Epithelial cell of esophagus (primary cell): ENCODE measurements at places on chromosomes 3 and 15.

GRCh38 chr3:37115446-37115845, 58.9 kb downstream of the LRRFIP2 start:
- DNase-seq: peak; percentile 81

DNA sequence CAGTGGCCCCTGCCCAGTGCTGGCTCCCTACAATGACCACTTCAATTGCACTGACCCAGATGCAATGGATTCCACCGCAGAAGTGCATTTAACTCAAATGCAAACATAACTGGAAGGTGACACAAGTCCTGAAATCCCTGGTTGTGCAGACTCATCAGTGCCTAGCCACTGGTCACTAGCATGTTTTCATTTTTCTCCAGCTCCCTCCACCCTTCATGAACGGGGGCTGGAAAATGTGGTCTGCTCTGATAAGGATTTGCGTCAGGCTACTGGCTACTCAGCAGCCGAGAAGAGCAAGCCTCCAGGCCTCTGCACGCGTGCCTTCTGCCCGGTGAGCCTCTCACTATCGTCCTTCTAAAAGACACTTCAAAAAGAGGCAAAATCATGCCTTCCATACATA, 27.4 kb upstream of the FURIN start:
- DNase-seq: no peak

DNA sequence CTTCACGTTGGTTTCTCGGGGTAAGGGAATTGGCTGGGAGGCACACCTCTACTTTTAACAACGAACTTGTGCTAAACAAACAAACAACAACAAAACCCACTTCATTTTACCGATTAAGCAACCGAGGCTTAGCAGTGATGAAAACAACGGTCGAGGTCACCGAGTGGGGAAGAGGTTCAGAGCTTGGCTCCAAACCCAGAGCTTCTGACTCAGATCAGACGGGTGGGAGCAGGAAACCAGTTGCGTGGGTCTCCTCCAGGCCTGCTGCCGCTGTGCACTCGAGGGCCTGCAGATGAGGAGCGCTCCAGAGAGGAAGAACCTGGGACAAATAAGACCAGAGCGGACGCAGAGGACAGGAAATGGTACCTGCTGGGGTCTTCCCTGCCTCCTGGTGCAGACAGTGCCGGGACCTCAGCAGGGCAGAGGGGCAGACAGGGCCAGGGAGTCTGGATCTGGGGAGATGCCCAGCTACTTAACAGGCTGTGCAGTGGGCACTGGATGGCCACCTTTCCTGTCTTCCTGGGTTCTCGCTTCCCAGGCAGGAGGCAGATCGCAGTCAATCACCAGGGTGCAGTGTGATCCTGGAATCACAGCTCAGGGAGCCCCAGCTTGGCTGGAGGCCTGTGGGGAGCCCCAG, 99.0 kb upstream of the MEF2A start:
- DNase-seq: no peak

DNA sequence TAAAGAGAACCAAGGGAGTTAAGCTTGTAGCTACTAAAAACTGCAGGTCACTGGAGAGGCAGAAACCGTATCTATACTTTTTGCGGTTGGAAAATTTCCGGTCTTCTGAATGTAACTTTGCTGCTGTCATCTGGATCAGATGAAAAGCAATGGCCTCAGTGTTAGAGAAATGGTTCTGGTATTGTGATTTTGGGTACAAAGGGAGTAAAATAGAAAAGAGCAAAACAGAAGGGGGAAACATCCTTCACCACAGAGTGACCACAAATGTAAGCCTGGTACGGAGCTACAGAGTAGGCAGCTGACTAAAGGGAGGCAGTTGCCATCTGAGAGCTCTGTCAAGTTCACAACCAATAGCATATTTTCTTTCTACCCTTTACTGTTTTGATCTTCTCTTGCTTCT, 5.6 kb downstream of the CD96 start:
- DNase-seq: no peak

DNA sequence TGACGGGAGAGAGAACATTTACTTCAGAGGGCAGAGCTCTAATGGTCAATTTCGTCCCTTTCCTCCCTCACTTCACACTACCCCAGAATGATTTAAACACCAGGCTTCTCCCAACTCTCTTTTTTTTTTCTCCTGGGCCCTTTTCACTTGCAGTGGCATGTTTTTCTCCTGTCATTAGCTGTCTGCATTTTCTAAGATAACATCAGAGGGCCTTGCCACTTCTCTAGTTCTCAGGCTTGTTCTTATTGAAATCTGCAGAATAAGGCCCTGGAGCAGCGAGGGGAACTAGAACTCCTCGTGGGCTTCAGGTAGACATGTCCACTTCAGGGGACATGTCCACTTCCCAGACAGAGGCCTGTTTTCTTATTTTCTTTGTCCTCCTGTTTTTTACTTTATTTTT, 514.4 kb upstream of the TBL1XR1 start:
- no peak for DNase-seq

GRCh38 chr3:160886421-160886820, 130.4 kb downstream of the PPM1L start:
- no peak for DNase-seq

DNA sequence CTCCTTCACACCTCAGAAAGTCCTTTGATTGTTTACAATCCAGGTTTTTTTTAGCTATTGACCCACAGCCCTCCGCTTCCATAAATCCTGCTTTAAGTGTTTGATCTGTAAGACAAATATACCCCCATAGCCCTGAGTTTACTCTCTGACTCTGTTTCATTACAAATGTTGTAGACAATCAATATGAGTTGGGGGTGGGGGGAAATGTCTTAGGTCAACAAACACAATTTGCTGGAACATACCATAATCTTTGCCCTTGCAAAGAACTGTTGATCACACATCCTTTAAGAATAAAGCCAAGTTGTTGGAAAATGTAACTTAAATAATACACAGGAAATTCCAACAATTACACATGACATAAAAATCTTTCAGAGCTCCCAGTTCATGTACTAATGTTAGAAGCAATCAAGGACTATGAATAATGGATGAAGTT, 301.8 kb upstream of the SEMA6D start:
- no peak for DNase-seq

GRCh38 chr3:116914004-116914403, 204.4 kb downstream of the TUSC7 start:
- no peak for DNase-seq

- DNase-seq: peak; percentile 71
Observed at GRCh38 chr15:48402427-48403177, 71.4 kb downstream of the DUT start.

DNA sequence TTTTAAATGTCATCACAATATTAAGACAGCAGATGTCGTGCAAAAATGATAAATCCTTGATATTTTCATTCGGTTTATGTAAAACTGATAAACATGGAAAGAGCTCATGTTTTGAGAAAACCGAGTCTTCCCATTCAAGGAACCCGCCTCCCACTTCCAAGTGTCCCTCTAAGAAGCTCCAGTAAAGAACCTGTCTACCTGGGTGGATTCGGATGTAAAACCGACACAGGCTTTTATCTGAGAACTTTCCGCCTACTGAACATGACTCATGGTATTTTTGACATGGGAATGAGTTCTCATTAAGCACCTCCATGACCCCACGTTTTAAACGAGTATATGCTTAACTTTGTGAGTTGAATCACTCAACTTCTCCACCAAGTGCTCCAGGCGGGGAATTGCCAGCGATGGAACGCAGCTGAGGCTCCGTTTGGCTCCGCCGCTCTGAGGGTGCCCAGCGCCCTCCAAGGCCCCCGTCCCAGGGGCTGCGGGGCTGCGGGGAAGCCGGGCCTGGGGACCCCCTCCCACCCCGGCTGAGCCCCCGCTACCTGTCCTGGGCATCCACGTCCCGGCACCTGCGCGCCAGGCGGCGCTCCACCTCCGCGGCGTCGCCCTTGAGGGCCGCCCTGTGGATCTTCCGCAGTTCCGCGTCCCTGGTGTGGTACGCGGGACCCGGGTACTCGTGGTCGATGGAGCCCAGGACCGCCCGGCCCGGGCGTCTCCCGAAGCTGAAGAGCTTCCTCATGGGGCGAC, 119.9 kb downstream of the LMLN start:
- DNase-seq: peak; percentile 78

GRCh38 chr3:8768364-8769087, 887 bp downstream of the OXTR start:
- DNase-seq: peak; percentile 9

GRCh38 chr3:192855434-192855833, 62.2 kb downstream of the MB21D2 start:
- no peak for DNase-seq

DNA sequence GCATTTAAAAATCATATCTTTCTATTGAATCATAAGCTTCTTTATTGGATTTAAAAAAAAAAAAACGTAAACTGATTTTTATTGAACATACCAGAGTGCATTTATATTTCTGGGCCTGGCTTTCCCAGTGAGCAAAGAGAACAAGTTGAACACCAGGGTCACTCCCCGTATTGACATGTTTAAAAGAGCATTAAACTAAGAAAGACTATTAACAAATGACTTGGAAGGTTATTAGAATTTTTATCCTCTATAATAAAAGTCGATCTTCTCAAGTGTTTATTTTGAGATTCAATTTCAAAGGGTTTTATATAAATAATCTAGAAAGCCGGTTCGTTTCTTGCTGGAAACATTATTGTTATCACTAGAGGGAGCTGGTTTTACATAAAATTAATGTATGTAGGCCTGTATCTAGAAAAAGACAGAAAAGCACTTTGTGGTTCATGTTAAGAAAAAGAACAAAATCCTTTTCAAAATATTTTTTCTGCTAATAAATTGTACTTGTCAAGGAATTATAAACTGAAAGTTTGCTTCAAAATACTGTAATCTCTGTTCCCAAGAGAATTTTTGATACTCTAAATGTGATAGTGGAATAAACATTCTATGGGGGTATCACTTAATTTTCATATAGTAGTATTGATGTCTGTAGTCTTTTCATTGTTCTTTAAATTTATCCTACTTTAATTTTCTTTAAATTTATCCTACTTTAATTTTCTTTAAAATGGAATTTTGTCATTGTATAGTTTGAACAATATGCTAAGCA, 321.8 kb upstream of the MME start:
- DNase-seq: peak; percentile 42

DNA sequence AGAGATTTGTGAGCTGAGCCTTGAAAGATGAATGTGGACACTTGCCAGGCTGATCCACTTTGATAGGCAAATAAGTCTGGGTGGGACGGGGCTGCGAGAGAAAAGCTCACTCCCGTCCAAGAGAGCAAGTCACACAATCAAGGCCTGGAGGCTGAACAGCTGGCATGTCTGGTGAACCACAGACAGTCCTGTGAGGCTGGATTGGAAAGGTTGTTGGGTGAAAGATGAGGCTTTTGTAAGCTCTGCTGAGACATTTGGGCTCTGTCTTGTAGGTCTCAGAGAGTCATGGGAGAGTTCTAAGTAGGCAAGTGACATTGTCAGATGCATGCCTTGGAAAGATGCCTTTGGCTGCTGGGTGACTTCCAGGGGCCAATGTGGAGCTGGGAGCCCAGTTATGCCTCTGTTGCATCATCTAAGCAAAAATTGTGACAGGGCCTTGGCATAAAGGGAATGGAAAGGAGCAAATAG, 38.5 kb downstream of the RPLP1 start:
- no peak for DNase-seq

DNA sequence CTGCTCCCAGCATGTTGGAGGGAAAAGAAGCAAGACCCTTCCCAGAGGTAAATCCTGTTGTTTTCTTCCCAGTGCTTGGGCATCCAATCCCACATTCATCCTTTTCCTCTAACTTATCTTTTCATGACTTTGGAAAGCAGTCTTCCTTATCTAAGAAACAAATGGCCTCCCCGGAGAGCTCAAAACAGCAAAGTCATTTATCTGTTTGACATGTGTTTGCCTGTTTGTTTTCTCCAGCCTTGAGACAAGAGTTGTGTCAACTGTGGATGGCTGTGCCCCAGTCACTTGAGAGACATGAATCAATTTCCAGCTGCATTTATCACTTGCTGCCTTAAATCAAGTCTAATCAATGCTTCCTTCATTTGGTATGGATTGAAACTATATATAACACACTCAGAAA, 103.9 kb downstream of the SHQ1 start:
- DNase-seq: no peak

DNA sequence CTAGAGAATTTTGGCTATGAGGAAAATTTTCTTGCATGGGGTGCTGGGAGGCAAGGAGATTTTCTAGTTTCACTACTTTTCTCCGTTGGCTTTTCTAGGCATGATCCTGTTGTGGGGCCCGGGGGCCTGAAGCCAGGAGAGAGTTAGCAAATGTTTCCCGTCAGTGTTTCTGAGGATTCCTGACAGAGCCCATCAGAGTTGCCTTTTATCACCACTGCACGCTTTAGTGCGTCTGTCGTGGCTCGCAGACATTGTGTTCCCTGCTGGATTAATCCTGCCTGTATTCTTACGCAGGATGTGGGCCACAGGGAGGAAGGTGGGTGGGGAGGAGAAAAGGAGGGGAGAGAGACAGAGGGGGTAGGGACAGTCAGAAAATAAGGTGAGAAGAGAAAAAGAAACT, 18.1 kb upstream of the BOC start:
- DNase-seq: no peak

- DNase-seq: peak; percentile 27
Observed at GRCh38 chr3:127610105-127610504, 11.9 kb downstream of the MCM2 start.

DNA sequence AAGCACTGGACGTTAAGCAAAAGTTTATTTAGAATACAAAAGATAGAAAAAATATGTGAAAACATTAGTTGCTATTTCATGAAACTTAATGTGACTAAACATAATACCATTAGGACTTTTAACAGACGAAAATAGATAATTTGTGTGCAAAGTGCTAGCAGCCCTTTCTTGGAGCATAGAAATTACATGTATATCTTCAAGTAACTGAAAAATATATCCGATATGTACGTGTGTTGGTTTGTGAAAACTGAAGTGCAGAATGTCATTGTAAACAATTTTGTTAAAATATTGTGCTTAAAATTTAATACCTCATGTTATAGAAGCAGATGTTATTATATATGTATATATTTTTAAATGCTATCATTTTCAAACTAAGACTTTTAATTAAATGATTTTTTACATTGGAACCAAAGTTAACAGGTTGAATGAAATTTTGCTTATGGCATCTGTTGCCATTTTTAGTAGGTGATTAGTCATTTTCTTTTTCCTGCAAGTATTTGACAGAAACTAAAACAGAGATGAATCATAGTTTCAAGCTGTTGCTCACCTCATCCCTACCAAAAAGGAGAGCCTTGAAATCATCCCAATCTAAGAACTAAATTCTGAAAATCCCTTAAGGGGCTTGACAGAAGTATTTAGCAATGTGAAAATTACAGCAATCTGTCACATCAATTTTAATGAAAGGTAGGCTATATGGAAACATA, 334.8 kb downstream of the NAALADL2 start:
- peak; percentile 88 for DNase-seq

GRCh38 chr3:9581742-9582141, 28.1 kb upstream of the LHFPL4 start:
- no peak for DNase-seq

GRCh38 chr15:101213570-101213969, 38.3 kb downstream of the CHSY1 start:
- peak; percentile 58 for DNase-seq

GRCh38 chr15:93800805-93801204, 430.6 kb upstream of the MCTP2 start:
- no peak for DNase-seq
